ENCODE measurements at places on chromosomes 13 and 19. TPM values are rescaled to one million over a fixed set of nuclear protein-coding genes. Genes with fewer than 3 reads are reported as not detected.

Gene CNFN
- polyA plus RNA-seq: 0.20 TPM

Gene CNN1
- 108 TPM for polyA plus RNA-seq

Gene ADAMTSL5
- 7.5 TPM for polyA plus RNA-seq

Gene KLK1
- polyA plus RNA-seq: not detected

All from AG04450 (cell line).